Aortic smooth muscle cell (primary cell): ENCODE measurements at places on chromosomes 16 and 17. TPM values are rescaled to one million over a fixed set of nuclear protein-coding genes. Genes with fewer than 3 reads are reported as not detected.

IRF8 gene
- total RNA-seq = not detected in 2 replicates

DOC2A gene
- 0.26 and 0.31 TPM in 2 replicates for total RNA-seq

CARD14 gene
- 0.12 TPM in 1 of 2 replicates, not detected in the other for total RNA-seq

HYDIN gene
- total RNA-seq = 1.1 TPM in 2 replicates

TTYH2 gene
- 0.93 and 1.7 TPM in 2 replicates for total RNA-seq

HSPB9 gene
- total RNA-seq = not detected in 2 replicates

BEAN1 gene
- total RNA-seq = not detected in 2 replicates

ITGAD gene
- not detected in 2 replicates for total RNA-seq

ZNF287 gene
- 5.8 and 6.3 TPM in 2 replicates for total RNA-seq

TCAP gene
- 0.37 and 0.40 TPM in 2 replicates for total RNA-seq

NPIPA8 gene
- total RNA-seq = 0.40 TPM in 1 of 2 replicates, not detected in the other

KRTAP4-6 gene
- total RNA-seq = not detected in 2 replicates
